A172 (cell line): ENCODE measurements at places on chromosomes 5 and 9. TPM values are rescaled to one million over a fixed set of nuclear protein-coding genes. Genes with fewer than 3 reads are reported as not detected.

GRCh38 chr5:111061618-111062017 is 9.9 kb upstream of the TSLP start:
- no peak for DNase-seq

DNA sequence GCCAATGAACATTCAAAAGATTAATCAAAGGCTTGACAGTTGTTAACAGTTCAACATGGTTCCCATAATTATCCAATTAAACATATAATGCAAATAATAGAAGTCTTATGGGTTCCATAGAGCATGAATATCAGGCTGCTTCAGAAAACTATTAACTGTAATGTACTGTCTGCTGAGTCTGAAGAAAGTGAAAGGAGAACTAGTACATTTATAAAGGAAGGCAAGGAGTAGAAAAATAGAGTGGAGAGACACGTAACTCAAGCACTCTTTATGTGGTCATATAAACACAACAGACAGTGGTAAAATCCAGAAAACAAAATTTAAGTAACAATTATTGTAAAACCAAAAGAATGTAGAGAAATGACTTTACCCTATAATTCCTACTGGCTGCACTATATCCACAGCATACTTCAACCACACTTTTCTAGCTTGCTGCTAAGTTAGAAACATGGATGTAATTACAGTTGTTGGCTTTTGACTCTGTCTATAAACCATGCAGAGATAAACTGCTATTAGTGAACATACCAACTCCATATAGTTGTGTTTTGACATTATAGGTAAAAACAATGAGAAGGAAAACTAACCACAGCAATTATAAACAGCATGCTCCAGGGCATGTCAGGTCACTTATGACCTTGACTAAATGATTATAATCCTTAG is 32.7 kb downstream of the NFIB start:
- DNase-seq: no peak

DNA sequence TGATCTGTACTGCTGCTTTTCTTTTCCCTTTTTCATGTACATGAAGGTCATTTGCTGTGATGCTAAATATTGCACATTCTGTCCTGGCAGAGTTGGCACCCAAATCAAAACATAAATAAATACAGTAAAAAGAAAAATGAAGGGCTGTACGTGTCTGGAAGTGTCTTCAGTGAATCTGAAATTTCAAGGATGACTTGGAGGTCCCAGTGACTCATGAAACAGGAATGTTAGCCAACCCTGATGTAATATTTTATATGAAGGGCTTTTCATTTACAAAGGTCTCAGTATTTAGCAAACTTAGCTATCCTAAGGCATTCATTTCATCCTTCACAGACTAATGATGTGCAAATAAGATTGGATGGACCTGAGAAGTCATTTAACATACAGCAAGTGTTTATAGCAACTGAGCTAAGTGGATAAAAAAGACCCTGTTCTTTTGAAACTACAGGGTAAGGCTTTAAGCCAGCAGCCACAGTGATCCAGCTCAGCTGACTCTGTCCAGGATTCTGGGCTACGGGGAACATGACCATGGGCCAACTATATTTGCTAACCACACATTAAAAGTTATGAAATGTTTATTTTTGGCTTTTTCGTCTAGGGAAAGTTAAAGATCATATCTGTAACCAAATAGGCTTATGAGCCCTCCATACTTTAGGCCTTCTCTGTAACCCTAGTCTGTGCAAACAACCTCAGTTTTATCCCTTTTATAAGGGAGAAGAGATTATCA is 104.0 kb upstream of the DMRTA1 start:
- no peak for DNase-seq

- no peak for DNase-seq
Measured at GRCh38 chr5:142186857-142187594, 78.4 kb downstream of the NDFIP1 start.

DNA sequence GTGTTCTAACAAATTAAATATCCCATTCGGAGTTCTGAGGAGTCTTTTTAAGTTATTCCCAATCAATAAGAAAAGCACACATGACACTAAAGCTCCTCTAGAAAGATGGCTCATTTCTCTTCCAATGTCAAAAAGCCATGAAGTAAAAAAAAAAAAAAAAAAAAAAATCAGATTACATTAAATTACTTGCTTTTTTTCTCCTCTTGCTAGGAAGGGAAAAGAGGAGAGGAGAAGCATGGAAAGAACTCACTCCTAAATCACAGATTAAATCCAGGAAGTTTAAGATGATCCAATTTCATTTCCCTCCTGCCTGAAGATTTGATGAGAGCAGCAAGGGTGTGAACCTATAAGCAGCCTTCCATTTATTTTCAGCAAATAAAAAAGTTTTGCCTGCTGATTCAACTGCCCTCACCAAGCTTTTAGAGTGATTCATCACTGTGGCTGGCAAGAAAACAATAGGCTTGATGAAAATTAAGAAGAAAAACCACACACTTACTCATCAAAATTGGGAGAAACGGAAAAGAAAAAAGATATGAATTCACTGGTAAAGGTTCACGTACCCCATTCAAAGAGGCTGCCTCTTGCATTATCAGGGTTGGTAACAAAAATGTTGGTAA is 19.7 kb downstream of the MYO10 start:
- peak; percentile 95 for DNase-seq

GRCh38 chr5:67004730-67005350 is 191.8 kb downstream of the CD180 start:
- DNase-seq: no peak

ARHGEF39 gene
- 2.5 and 3.6 TPM in 2 replicates for total RNA-seq

ARSI gene
- total RNA-seq: 1.9 and 5.0 TPM in 2 replicates

ADAMTS12 gene
- total RNA-seq: 13.4 and 14.4 TPM in 2 replicates

IGIP gene
- 2.5 and 3.2 TPM in 2 replicates for total RNA-seq
